ENCODE measurements at places on chromosomes 3 and 15. TPM values are rescaled to one million over a fixed set of nuclear protein-coding genes. Genes with fewer than 3 reads are reported as not detected.
A peak's percentile ranks its signal among the peaks of the same experiment; 100 is the strongest.

Gene SLC22A13
- 1.00 TPM for total RNA-seq

- no peak for DNase-seq
Measured at GRCh38 chr3:145133281-145133680, 1027.7 kb downstream of the PLOD2 start.

Gene CTXN2
- not detected for total RNA-seq

DNA sequence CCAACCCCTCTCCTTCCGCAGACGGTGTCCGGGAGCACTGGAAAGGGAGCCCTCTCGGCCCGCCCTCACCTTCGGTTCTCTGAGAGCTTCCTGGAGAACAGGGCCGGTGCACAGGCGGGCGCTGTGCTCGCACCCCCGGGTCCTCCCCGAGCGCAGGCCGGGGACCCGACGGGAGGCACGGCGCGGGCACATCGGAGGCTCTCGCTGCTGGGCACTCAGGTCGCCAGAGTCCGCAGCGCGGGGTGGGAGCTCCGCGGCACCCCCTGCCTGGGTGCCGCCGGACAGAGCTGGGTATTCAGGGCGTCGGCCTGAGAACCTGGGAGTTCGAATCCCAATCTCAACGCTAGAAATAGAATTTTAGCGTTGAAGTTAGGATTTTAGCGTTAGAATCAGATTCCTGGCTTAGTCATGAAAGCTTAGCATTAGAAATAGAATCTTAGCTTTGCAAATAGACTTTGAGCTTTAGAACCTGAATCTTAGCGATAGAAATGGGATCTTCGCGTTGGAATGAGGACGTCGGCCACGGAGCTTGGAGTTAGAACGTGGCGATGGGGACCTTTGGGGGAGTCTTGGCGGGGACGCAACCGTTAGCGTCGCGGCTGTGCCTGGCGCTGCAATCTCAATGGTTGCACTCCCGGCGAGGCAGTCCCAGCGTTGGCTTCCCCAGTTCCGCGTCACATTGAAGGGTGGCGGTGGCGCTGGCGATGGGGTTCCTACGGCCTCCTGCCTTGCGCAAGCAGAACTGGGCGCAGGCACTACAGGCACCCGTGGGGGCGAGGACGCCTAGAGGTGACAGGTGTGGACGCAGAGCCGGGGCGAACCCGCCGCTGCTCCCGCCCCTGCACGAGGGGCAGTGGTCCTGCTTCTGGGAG lies 549 bp downstream of the TRH start:
- DNase-seq, result no peak

Gene ZNF80
- total RNA-seq, result not detected

Gene THPO
- total RNA-seq, result 1.1 TPM

- no peak for DNase-seq
Measured at GRCh38 chr3:31962801-31963205, 18.3 kb downstream of the OSBPL10 start.

DNA sequence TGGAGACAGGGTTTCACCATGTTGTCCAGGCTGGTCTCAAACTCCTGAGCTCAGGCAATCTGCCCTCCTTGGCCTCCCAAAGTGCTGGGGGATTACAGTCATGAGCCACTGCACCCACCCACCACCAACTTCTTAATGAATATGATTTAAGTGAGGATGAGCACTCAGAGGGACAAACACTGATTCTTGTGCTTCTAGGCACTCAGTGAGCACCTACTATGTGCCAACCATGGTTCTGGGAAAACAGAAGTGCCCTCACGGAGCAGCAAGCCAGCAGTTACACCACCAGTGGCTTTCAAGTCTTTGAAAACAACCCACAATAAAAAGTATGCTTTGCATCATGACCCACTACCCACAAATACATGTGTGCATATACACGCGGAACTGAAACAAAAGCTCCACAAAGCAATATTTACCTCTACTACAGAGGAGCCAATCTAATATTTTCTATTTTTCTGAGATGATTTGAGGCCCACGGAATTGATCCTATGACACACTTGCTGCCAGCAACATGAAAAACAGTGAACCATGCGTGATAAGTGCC lies 91.9 kb downstream of the MEGF11 start:
- no peak for DNase-seq

Gene NPAP1
- total RNA-seq, result not detected

DNA sequence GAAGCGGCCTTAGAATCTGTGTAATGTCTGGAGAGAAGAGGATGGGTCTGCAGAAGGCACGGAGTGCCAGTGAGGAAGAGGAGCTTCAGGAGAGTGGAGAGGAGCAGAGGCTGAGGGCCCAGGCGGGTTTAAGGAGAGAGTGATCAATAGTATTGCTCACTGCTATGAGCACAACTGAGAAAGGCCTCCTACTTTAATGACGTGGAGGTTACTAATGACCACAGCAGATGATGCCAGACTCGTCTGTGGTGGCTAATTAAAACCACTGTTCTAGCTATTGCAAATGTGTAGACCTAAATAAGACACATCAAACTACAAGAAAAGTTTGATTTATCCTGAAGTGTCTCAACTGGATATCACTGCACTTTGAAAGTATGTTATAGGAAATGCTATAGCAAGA lies 33.2 kb downstream of the MTMR10 start:
- no peak for DNase-seq

DNA sequence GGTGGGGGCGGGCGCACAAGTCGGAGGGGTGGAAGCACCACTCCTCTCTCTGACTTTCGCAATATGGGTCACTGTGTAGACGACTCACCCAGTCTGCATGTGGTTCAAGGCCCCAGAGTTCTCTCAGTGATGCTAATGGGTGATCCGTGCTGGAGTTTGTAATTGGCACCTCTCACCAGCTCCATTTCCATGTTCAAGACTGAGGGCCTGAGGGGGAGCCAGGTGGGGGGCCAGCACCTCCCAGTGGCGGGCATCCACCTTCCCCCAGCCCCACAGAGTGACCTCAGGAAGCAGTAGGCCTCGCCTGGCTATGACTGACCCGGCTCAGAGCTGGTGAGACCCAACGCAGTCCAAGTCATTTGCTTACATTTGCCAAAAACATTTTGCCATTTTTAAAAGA lies 230.0 kb upstream of the ST8SIA2 start:
- no peak for DNase-seq

DNA sequence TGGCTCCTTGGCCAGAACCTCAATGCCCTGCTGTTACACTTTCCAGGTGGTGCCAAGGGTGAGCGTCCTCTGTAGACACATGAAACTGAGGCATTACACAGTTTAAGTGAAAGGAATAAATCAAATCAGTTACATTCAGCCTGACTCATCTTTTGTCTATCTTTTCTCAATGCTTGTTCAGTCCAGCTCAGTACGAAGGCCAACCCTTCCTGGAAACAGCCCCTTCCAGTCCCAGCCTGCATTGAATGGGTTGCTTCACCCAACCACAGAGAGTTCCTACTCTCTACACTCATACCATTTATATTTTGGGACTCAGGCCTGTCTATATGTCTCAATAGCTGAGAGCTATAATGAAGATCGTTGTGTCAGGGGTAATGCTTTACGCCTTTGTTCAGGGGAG lies 363.6 kb downstream of the RORA start:
- no peak for DNase-seq

DNA sequence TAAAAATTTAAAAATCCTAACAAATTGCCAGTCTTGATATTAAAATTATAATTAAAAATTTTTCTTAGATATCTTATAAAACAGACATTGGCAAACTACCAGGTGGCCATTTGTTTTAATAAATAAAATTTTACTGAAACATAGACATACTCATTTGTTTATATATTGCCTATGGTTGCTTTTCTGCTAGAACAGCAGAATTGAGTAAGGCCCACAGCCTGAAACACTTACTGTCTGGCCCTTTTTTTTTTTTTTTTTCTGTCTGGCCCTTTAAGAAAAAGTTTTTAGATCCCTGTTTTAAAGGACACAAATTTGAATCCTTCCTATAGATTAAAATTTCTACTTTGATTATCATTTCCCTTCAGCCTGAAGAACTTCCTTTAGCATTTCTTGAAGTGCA lies 60.5 kb upstream of the CTDSPL2 start:
- no peak for DNase-seq

Gene APOD
- 362 TPM for total RNA-seq

DNA sequence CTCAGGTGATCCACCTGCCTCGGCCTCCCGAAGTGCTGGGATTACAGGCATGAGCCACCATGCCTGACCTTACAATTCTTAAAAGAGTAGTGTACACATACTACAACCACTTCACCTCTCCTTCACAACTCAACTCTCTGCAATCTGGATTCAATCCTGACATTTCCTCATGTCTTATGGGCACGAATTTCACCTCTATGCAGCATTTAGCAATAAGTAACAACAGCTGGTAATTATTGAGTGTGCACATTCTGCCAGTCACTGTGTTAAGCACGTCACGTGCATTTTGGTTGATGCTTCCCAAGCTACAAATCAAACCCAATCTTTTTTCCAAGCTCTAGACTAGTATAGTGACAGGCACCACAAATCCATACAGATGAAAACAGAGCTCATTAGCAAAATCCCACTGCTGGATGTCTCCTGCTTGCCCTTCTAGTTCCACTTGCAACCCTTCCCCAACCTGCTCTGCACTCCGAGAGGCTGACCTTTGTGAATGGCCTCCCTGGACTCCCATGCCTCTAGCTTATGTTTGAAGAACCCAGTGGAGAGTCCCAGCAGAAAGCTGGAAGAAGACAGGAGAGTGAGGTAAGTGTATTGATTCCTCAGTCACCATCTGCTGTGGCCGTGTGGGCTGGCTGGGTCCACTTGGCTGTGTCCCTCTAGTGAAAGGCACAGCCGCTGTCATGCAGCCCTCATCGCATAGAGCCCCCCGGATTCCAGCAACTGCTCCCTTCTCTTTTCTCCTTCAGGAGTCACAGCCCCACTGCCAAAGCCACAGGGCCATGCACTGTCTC lies 176.5 kb downstream of the MEX3B start:
- no peak for DNase-seq

DNA sequence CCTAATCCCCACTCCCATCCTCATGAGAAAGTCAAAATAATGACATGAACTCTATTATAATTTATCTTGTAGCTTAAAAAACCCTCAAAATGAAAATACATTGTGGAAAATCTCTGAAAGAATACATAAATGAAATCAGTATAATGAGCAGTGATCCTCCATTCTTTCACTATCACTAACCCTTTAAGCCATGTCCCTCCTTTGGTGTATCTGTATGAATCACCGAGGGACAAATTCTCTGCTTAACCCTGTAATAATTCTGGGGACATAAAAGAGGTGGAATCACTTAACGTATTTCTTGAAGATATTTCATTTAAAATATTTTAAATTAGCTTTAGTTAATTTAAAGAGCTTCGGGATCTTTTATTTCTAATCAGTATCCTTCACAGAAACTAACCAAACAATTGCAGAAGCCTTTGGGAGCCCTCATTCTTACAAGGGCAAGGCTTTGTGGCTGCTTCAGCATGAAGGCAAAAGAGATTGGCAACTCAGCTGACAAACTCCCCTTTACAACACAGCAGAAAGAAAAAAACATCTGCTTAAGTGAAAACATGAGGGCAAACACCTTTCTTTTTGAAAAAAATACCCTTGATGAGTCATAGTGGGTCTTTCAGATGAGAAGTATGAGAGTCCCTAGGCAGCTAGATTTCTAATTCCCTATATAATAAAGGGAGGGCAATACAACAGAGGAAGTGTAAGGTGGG lies 44.0 kb upstream of the ALCAM start:
- DNase-seq, result no peak

DNA sequence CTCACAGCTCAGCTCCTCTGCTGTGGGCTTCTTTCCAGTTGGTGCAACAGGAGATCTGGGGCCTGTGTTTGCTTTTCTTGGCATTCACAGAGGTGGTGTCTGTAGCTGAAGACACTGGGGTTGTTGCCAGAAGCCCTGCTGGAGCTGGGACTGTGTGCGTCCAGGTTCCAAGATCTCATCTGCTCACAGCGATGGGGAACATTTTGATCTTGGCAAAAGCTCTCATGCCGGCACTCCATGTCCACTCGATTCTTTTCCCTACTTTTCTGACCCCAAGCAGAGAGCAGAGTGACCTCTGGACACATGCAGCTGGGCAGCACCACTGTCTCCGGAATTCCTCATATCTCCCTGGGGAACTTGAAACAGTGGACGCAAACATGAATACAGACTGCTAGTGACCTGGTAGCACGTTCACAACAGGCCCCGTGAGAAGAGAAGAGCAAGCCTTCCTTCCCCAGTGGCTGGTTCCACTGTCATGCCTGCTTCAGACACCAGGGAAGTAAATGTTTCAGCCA lies 36.1 kb upstream of the MECOM start:
- DNase-seq, result no peak

- no peak for DNase-seq
Measured at GRCh38 chr3:103047640-103048039, 612.8 kb downstream of the ZPLD1 start.

Gene RPP14
- total RNA-seq, result 16.1 TPM

GRCh38 chr3:108219336-108219735 lies 2.9 kb downstream of the IFT57 start:
- no peak for DNase-seq

DNA sequence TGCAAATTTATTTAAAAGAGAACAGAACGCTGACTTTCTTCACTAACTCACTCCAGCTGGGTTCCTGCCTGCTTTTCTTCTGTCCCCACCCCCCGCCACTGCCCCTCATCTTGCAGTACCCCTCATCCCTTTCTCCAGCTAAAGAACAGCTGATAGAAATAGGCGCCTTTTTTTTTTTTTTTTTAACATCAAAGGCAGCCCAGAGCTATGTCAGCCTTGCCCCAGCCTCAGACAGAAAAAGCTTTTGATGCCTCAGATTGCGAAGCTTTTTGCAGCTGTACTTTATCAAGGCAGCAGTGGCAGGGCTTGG lies 1.8 kb downstream of the CADPS start:
- DNase-seq, result no peak

Gene TNIK
- 3.7 TPM for total RNA-seq

Gene NDUFB4
- 122 TPM for total RNA-seq

Gene INKA1
- 3.2 TPM for total RNA-seq

GRCh38 chr15:101641129-101641764 lies 10.9 kb downstream of the TM2D3 start:
- DNase-seq, result no peak

Gene KNL1
- total RNA-seq, result 0.35 TPM

GRCh38 chr3:123392368-123392767 lies 56.5 kb downstream of the ADCY5 start:
- DNase-seq, result no peak

Gene SPESP1
- total RNA-seq, result 1.3 TPM

Gene ISLR2
- total RNA-seq, result 0.61 TPM

DNA sequence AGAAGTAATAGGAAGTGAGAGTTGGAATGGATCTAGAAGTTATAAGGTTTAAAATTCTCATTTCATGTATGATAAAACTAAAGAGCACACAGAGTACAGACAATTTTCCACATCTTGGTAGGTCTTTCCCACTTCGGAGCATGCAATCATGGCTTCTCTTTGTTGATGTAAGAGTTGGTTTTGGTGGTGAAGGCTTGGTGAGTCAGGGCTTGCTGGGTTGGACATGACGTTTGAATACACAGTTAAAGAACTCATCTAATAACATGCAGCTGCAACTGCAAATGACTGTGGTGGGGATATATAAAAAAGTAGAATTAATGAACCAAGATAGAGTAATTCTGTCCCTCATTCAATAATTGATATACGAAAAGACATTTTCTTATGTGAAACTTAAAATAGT lies 39.5 kb upstream of the GRM7 start:
- no peak for DNase-seq

- DNase-seq, result peak; percentile 62
Measured at GRCh38 chr15:82312586-82313349, 36.5 kb downstream of the GOLGA6L10 start.
